ENCODE measurements at places on chromosomes 3 and 15. TPM values are rescaled to one million over a fixed set of nuclear protein-coding genes. Genes with fewer than 3 reads are reported as not detected.
A peak's percentile ranks its signal among the peaks of the same experiment; 100 is the strongest.

LIPH gene
- 0.36 TPM for total RNA-seq

DNA sequence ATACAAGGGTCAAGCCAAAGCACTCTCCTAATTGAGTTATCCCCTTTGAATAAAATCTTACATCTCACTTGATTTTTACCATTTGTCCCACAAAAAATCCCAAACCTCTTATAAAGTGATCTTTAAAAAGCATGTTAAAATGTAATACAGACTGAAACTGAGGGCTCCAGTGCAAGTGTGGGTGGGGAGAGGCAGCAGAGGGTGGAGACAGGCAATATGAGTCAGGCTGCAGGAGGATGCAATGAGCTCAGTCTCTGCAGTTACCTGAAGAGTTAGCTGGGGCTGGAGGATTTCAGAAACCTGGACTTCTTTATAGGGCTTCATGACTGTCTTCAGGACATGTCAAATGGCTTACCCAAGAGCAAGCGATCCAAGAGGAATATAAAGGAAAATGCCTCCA, 14.2 kb upstream of the COLQ start:
- H3K27me3 ChIP-seq: no peaks in the 10 kb centered on the region
- no peak overlapping the region for H3K27ac ChIP-seq
- peak; percentile 15 for DNase-seq
- H3K36me3 ChIP-seq: no peaks in the 10 kb centered on the region
- no peaks in the 10 kb centered on the region for H3K4me1 ChIP-seq
- H3K4me3 ChIP-seq: no peak overlapping the region

MYD88 gene
- 9.3 TPM for total RNA-seq

DNA sequence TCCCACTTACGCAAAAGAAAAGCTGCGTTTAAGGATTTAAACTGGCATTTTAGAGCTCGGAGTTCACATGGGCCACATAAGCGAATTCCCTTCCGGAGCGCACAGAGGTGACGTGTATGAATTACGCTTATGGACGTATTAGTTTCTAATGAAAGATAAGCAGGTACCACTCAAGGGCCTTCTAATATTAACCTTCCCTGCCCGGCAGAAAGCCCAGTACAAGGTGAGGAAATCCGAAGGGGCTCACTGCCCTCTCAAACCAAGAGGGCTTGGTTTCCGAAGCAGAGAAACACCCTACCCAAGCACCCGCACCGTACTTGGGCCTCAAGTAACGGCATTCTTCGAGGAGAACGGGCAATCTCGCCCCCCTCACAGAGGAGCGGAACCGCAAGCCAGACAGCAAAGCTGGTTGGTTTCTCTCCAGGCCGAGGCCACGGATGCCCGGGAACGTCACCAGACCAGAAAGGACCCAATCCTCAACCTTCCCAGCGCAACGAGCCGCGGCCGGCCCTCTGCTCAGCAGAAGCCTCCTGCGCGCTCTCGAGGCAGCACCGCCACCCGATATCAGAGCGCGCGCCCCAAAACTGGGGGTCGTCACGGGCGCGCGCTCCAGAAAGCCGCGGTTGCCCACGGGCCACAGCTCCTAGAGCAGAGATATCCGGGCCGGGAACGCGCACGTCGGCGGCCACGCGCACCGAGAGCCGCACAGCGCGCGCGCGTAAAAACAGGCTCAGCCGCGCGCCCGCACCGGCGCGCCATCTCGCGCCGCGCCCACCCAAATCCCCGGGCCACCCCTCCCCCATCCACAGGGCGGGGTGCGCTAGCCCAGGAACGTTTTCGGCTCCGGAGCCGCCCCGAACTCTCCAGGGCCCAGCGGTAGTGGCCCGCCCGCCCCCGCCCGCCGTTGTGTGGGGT, 676 bp downstream of the QRICH1 start:
- no peaks in the 10 kb centered on the region for H3K27me3 ChIP-seq
- DNase-seq: peak; percentile 89
- H3K27ac ChIP-seq: peak overlapping the region; percentile 82
- H3K36me3 ChIP-seq: peaks cover 16% of the 10 kb centered on the region
- H3K4me1 ChIP-seq: peaks cover 2% of the 10 kb centered on the region

RAP2B gene
- 18.1 TPM for total RNA-seq

RPUSD2 gene
- total RNA-seq: 11.9 TPM

- no peaks in the 10 kb centered on the region for H3K36me3 ChIP-seq
- no peak for DNase-seq
- peaks cover 2% of the 10 kb centered on the region for H3K4me1 ChIP-seq
- no peak overlapping the region for H3K4me3 ChIP-seq
- H3K27me3 ChIP-seq: no peaks in the 10 kb centered on the region
These were observed 37.9 kb downstream of the ADIPOQ start for GRCh38 chr3:186880406-186880805.

Measured in IMR-90 (cell line).